Mesenteric fat pad (tissue), 1 donor: ENCODE measurements at places on chromosomes 3 and 15. TPM values are rescaled to one million over a fixed set of nuclear protein-coding genes. Genes with fewer than 3 reads are reported as not detected.

GRCh38 chr3:184574515-184575417 is 13.2 kb downstream of the EPHB3 start:
- DNase-seq: no peak

DNA sequence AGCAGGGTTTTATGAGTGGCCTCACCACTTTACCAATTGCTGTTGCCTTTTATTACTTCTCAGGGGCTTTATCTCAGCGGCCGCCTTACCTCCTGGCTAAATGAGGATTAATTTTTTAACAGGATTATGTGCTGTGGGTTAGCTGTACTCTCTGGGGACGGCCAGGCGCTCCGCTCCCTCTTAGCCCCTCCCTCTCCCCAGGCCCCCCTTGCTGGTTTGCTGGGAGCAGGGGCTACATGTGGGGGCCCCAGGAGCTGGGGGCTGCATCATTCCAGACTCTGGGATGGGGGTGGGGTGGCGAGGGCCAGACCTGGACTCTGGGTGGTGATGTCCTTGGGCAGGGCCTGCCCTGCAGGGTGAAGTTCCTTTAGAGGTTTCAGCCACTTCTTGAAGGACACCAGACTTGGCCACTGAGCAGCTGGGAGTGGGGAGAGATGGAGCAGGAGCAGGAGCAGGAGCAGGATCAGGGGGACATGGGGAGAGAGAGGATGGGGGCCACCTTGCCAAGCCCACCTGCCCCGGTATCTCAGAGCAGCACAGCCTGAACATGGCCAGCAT is 196.1 kb downstream of the GOLGA6L6 start:
- DNase-seq: peak; percentile 92

DNA sequence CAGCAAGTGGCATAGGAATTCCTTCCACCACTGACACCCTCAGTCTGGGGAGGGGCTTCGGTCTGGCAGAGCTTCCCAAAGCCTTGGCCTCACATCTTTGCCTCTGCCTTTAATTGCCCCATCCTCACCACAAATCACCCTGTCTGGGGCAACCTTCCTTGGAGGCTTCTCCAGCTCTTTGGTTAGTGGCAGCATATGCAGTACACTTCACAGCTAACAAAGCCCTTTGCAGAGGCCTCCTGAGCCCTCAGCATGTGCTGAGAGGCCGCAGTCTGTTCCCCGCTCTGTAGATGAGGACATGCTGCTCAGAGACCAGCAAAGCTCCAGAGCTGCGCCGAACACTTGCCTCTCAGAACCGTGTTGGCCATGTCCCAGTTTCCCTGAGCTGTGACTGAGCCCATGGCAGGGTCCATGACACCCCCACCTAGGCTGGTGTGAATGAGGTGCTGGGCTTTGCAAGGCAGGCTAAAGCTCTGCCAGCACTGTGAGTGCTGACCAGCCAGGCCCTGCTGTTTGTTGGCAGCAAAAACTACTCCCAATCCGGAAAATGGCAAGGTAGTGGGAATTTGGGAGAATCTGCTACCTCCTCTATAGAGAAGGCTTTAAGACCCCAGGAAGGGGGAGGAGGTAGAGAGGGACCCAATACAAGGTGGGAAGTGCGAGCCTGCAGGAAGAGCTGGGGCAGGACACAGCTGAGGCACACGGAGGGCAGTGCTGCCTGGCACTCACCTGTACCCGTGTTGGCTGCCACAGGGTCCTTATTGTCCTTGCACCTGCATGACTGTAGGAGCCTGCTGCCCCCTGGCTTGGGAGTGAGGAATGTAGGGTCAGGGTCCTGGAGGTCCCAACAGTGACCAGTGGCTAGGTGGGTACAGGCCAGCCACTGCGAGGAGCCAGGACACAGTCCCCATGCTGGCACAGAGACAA is 8.4 kb upstream of the KLF15 start:
- no peak for DNase-seq

- DNase-seq: no peak
These were observed 109.8 kb upstream of the SLC6A11 start for GRCh38 chr3:10706156-10706739.

PDIA3 gene
- 295 TPM for total RNA-seq

DPPA4 gene
- total RNA-seq: not detected

DNA sequence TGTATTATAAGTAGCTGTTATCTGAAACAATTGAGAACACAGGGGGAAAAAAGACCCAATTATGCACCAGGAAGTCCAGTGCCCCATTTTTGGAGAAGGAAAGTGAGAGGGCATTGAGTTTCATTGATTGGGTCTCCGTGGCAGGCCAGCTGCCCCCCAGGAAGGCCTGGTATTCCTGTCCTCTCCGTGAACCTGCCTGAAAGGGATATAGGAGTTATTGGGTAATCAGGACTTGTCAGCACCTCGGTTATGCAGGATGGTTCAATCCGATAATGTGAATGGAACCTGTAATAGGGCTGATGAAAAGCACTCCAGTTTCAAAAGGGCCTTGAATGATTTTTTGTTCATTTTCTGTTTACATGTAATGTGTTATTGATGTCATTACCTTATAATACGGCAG is 122.0 kb upstream of the RARB start:
- DNase-seq: no peak

GRCh38 chr3:114336857-114337256 is 43.0 kb downstream of the TIGIT start:
- DNase-seq: no peak

DNA sequence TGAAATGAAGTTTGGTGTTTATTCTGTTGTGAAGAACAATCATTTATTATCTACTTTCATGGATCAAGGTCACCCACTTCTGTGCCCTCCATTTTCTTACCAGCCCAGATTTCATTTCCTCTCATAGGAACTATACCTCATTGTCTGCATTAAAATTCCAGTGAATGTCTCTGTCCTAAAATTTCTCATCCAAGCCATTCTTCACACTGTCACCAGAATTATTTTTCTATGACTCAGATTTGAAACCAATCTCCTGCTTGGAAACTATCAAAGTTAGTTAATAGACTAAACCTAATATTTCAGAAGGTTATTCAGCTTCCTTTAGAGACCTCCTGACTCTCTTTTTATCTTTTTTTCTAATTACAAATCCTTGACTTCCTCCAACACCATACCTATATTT is 364.1 kb upstream of the CBLB start:
- DNase-seq: no peak

DNA sequence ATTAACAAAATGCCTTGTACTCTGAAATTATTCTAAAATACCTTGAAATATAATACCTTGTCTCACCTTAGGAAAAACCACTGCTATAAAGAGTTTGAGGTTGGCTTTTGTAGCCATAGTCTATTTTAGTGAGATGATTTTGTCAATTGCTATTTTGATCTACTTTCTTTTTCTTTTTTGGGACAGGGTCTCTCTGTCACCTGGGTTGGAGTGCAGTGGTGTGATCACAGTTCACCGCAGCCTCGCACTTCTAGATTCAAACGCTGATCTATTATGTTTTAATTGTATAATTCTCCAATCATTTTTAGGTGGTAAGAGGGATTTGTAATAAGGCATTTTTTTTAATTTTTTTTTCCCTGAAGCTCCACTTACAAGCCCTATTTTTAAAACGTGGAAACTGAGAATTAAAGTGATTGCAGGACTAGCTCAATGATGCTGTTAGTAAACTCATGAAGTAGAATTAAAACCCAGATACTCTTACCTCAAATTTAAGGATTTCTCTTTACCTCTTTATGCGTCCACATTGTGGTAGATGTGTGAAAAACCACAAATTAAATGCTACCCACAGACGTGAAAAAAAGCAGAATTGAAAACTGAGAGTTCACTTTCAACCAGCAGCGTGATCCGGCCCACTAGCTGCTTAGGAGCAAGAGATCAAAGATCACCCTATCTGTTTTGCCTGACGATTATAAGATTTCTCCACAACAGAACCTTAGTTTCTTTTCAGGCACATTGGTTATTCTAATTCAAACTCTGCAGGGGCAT is 384.2 kb downstream of the CGGBP1 start:
- no peak for DNase-seq
